ENCODE measurements at places on chromosomes 2 and 18. TPM values are rescaled to one million over a fixed set of nuclear protein-coding genes. Genes with fewer than 3 reads are reported as not detected.

GRCh38 chr2:219719521-219719920 is 92.1 kb downstream of the SLC4A3 start:
- no peak for DNase-seq

DNA sequence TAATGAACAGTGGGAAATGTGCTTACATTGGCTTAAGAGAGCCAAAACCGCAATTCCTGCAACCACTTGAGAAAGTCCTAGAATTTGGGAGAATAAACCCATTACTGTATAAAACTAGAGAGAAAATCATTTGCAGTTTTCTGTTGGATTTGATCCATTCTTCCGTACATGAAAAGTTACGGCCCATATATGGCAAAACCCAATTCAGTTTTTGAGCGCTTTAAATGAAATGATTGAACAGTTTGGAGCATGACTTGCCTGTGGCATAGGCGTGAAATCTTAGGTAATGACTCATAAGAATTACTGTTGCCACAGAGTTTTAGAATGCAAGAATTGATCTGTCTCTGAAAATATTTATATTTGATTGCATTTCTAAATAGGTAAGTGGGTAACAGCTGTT is 52.0 kb downstream of the PHLPP1 start:
- peak; percentile 63 for DNase-seq

GRCh38 chr2:71688530-71688929 is 235.2 kb downstream of the DYSF start:
- DNase-seq, result no peak

GRCh38 chr2:33358878-33359277 is 117.6 kb upstream of the RASGRP3 start:
- no peak for DNase-seq

DNA sequence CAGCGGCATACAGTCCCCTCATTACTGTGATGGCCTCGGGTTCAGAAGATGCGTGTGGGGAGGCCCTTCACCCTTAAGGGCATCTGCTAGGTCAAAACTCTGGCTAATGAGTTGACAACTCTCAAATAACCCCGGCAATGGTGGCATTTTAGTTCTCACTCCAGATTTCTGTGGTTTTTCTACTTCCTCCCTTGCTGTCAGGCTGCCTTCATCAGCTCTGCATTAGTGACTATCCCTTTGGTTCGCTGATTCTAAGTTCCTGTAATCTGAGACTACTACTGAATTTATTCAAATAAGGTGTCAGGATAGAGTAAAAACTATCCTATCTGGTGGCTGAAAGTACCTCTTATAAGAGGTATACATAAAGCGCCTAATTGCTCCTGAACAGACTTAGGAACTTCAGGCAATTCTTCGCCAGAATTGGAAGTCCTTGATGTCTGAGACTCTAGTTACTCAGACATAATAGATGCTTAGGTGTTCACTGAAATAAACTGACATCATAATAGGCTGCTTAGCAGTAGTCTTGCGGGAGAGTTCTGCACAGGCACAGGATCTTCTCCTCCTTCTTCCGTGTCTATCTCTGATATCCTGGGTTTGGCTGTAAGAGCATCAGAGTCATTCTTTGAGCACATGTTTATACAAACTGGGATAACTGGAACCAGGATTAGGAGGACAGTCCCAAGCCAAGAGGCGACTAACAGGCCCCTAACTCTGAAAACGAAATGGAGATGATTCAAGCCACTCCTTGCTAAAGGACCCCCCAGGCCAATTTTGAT is 194.5 kb downstream of the DNER start:
- DNase-seq, result peak; percentile 26

- DNase-seq, result peak; percentile 80
Observed at GRCh38 chr2:54855434-54855833, 132.0 kb downstream of the EML6 start.

- no peak for DNase-seq
Observed at GRCh38 chr2:181724662-181725061, 44.3 kb upstream of the NEUROD1 start.

GRCh38 chr2:486371-486770 is 190.8 kb downstream of the TMEM18 start:
- no peak for DNase-seq

Gene HJURP
- 101 TPM for total RNA-seq

Gene TXNDC2
- not detected for total RNA-seq

Gene MRO
- 0.02 TPM for total RNA-seq
